Lung microvascular endothelial cell (primary cell): ENCODE measurements at places on chromosomes 16 and 17. TPM values are rescaled to one million over a fixed set of nuclear protein-coding genes. Genes with fewer than 3 reads are reported as not detected.

DNA sequence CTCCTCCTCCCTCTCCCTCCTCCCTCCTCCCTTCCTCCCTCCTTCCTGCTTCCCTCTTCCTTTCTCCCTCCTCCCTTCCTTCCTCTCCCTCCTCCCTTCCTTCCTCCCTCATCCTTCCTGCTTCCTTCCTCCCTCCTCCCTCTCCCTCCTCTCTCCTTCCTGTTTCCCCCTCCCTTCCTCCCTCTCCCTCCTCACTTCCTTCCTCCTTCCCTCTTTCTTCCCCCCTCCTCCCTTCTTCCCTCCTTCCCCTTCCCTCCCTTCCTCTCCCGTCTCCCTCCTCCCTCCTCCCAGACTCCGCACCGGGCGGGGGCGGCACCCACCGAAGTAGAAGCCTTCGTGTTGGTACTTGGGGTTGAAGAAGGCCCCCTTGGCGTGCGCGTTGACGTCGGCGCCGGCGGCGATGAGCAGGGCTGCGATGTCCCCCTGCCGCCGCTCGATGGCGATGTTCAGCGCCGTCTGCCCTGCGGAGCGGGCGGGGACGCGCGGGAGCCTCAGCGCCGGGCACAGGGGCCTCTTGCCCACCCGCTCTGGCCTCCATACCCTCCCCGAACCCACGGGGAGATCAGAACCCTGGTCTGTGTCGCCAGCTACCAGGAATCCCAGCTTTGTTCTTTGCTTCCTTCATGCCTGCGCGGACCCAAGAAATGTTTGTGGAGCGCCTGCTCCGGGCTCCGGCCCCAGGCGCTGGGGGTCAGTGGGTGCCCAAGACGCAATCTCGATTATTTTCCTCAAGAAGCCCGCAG is 22.2 kb downstream of the TRPV3 start:
- DNase-seq = peak; percentile 39

Gene NPIPA2
- total RNA-seq = 0.22 and 0.40 TPM in 2 replicates

DNA sequence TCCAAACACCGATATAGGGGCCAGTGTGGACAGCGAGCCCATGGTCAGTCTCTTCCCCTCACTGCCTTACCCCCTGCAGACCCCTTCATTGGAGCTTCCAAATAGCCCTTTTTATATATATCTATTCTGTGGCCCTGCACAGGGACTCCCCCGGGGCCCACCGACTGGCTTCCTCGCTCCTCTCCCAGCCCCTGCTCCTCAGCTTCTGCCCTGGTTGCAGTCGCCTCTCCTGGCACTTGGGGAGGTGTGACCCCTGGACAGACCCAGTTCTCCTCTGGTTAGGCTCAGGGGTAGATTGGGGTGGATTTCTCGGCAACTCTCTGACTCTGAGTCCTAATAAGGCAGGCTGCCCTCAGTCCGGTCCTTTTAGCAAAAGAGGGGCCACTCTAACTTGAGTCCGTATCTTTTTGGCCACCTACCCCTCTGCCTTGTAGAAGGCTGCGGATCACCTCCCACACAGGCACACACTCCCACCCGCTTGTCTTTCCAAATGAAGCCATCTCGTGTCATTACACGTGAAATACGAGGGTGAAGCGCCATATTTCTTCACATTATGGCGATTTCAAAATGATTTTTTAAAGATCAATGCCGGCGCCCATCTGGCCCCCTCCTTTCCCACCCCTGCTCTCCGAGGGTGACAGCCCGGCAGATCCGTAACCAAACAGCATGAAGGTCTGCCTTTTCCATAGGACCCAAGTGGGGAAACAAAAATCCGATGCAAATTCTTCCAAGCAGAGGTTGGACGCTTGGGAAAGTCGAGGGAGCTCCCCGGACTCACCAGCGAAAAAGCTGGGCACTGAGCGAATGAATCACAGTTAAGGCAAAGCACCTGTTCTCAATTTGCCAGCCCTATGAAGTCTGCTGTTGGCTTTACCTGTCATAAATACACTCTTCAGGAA is 1.7 kb upstream of the HOXB9 start:
- DNase-seq = no peak

DNA sequence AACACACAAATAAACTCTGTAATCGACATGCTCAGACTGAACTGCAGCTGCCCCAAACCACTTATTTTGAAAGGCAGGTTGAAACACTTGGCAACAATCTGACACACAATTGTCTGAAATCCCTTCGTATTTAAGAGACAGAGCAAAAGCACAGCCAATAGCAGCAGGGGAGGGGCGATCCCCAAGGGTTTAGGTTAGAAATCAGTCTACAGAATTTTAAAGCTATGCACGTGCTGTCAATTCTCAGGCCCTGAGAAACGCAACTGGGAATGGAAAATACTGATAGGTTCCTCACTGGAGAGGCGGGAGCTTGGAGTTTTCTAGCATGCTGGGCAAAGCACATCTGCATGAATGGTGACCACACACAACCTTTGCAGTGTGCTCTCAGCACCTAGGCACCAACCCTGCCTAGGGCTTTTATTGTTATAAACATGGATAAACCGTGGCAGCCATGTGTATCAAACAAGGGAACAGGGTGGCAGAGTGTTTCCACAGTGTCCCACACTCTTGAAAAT is 168.0 kb downstream of the AATF start:
- DNase-seq = no peak

GRCh38 chr16:89319886-89320781 is 102.6 kb downstream of the ZNF778 start:
- peak; percentile 70 for DNase-seq

GRCh38 chr16:68074850-68075555 is 10.2 kb upstream of the NFATC3 start:
- no peak for DNase-seq

- peak; percentile 38 for DNase-seq
Measured at GRCh38 chr16:75105306-75106061, 11.1 kb downstream of the LDHD start.

- DNase-seq = peak; percentile 74
Measured at GRCh38 chr16:53055541-53056391, 975 bp downstream of the CHD9 start.

- peak; percentile 78 for DNase-seq
Measured at GRCh38 chr16:85316321-85316919, 204.1 kb upstream of the CIBAR2 start.

DNA sequence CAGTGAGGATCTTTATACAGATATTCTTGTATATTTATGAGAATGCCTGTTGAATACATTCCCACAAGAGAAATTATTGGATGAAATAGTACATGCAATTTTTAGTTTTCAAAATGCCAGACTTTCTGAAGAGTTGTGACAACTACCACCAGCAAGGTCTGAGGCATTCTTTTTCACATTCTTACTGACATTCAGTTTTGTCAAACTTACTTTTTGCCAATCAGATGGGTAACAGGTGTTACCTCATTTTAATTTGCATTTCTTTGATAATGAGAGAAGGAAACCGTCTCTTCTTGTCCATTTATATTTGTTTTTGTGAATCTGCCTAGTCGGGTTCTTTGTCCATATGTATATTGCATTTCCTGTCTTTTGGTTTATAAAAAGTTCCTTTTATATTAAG is 24.3 kb downstream of the NOL11 start:
- DNase-seq = no peak

Gene MYCBPAP
- total RNA-seq = under 0.01 and 0.20 TPM in 2 replicates

GRCh38 chr16:46658925-46659324 is 30.1 kb downstream of the VPS35 start:
- DNase-seq = no peak

Gene DPEP3
- 0.20 TPM in 1 of 2 replicates, not detected in the other for total RNA-seq

GRCh38 chr16:67339453-67339852 is 12.8 kb downstream of the LRRC36 start:
- DNase-seq = peak; percentile 57

- peak; percentile 86 for DNase-seq
Measured at GRCh38 chr16:48444574-48444973, 59.4 kb upstream of the SIAH1 start.

- no peak for DNase-seq
Measured at GRCh38 chr17:43988301-43988700, 16.1 kb upstream of the NAGS start.

Gene PNMT
- 0.65 and 2.8 TPM in 2 replicates for total RNA-seq

DNA sequence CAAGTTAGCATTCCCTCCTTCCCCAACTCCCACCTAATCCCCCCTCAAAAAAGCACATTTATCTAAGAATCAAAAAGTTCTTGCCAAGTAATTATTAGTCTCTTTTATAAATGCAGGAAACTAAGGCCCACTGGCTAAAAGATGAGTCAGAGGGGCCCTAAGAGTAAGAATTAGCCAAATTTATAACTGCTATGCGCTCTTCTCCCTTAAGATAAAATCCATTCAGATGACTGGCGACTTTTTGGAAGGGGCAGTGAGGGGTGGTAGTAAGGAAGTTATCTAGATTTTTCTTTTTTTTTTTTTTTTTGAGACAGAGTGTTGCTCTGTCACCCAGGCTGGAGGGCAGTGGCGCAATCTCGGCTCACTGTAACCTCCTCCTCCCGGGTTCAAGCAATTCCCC is 17.1 kb downstream of the ZNF652 start:
- no peak for DNase-seq

DNA sequence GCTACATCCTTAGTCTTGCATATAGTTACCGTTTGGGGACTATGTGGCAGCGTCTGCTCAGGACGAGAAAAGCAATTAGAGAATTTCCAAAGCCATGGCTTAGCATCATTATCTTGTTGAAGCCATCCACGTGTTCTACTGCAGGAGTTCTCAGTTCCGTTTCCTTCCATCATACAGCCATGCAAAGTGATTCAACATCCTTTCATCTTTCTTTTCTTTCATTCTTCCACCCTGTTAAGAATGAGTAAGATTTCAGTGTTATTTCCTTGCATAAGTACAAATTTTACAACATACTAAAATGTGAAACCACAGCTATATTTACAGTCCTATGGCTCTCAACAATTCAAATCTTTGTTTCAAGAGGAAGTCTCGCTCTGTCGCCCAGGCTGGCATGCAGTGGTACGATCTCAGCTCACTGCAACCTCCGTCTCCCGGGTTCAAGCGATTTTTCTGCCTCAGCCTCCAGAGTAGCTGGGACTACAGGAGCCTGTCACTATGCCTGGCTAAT is 3.8 kb downstream of the MARF1 start:
- DNase-seq = no peak

Gene LPO
- not detected in 2 replicates for total RNA-seq

- DNase-seq = no peak
Measured at GRCh38 chr17:82402865-82403264, 15.3 kb upstream of the HEXD start.

DNA sequence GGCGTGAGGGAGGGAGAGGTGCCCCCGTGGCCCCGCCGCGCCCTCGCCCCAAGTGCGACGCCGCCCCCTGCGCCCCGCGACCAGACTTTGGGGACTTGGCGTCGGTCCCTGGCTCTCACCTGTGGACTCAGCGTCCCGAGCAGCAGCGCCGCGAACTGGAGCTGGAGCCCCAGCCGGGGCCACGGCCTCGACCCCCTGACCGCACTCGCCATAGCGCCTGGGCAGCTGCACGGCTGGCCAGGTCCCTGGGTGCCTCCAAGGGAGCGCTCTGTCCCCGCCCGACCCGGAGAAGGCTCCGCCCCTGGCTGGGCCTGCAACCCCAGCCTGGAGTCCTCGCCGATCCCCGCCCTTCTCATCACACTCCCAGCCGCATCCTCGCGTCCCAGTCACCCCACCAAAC is at the start of gene ERN2:
Gene ERN2 (minus strand): TSS at position 247 of the 400 bp plus-strand sequence. CDS start 35 bp downstream, at position 212.
- DNase-seq = no peak

GRCh38 chr17:57898487-57899311 is 48.9 kb upstream of the MRPS23 start:
- DNase-seq = no peak

DNA sequence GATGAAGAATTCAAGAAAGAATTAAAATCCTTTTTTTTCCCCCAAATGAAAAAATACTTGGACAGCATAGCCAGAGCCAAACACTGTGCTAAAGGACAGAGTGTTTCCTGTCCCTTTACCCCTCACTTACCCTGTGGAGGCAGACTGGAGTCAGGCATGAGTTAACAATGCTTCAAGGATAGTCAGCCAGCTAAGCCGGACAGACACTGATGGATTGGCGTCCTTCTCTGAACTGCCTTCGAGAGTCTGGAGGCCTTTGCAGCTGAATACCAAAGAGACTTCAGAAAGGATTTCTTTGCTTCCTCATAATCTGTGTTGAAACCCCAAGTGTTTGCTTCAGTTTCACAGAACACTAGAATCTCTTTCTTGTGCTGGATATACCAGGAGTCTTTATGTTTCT is 4.6 kb downstream of the METTL9 start:
- peak; percentile 67 for DNase-seq

DNA sequence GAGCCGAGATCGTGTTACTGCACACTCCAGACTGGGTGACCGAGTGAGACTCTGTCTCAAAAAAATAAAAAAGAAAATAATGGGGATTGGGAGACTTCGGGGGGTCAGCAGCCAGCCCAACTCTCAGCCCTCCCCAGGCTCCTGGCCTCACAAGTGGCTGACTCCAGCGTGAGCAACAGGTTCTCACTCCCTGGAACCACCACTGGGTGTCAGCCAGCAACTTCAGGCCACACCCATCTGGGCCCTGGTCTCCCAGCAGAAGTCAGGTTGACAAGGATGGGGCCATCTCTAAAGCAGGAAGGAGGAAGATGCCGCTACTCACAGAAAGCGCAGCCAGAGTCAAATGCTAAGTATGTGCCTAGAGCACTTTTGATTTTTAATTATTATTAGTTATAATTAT is 139.4 kb downstream of the C16orf78 start:
- no peak for DNase-seq

Gene LSM12
- total RNA-seq = 18.7 and 20.9 TPM in 2 replicates

Gene ORAI3
- 22.9 and 24.8 TPM in 2 replicates for total RNA-seq

Gene GCSH
- 7.5 and 8.3 TPM in 2 replicates for total RNA-seq

- DNase-seq = peak; percentile 52
Measured at GRCh38 chr16:68995011-68995504, 110.4 kb upstream of the HAS3 start.

DNA sequence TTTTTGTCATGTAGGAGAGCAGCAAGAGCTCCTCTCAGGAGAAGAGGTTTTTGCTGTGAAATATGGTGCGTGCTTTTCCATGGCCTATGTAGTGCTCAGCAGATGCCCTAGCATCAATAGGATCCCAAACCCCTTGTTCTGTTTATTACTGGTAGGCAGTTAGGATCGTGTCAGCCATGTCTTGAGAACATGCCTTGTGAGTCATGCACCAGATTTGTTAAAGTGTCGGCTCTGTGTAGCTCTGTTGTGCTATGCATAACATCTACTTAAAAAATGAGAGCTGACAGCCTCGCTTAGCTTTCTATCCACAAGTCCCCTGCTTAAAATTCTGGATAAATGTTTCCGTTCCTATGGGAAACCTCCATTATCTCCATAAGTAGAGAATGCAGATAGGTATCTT is 4.4 kb upstream of the EIF4A3 start:
- DNase-seq = no peak

GRCh38 chr17:1888741-1889140 is 58.9 kb downstream of the RPA1 start:
- DNase-seq = no peak

DNA sequence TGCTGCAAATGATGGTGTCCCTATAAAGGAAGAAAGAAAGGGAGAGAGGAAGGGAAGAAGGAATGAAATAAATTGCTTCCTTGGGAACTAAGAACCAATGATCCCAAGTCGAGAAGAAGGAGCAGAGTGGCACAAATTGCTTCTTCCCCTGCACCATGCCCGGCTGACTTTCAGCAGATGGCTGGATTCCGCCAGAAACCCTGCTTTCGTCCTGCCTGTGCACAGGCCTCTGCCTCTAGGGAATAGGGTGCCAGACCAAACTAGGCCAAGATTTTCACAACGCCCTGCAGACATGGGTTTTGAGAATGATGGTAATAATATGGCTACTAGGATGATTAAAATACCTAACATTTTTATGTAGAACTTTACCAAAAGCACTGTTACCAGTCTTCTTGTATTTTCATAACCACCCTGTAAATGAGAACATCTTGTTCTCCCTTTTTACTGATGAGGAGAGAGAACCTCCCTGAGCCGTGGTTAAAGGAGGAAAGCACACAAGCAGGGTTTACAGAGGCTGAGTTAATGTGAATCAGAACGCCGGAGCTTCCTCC is 122.1 kb upstream of the HSBP1 start:
- DNase-seq = no peak

Gene TGFB1I1
- total RNA-seq = 27.9 and 29.4 TPM in 2 replicates

Gene AATK
- total RNA-seq = 0.99 and 1.5 TPM in 2 replicates

Gene HID1
- total RNA-seq = 21.4 and 44.8 TPM in 2 replicates
